ENCODE measurements at places on chromosomes 7 and 10.

DNA sequence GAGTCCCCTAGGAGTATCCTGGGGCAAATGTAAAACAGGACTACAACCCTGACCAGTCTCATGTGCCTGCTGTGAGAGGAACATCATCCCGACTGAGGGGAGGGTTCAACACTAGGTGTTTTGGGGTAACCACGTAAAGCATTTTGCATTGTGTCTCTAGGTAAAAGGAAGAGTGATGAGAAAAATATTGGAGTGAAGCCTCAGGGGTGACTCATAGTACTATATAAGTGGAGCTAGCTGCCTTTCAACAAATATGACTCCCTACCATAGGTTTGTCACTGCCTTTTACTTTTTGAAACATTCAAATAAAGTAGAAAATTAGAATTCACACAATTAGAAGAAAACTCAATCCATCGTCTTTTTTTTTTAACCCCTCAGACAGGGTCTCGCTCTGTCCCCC lies 2.6 kb upstream of the CAMK2G start:
- DNase-seq, result no peak

- peak; percentile 79 for DNase-seq
Observed at GRCh38 chr10:11178606-11179515, 161.2 kb downstream of the CELF2 start.

DNA sequence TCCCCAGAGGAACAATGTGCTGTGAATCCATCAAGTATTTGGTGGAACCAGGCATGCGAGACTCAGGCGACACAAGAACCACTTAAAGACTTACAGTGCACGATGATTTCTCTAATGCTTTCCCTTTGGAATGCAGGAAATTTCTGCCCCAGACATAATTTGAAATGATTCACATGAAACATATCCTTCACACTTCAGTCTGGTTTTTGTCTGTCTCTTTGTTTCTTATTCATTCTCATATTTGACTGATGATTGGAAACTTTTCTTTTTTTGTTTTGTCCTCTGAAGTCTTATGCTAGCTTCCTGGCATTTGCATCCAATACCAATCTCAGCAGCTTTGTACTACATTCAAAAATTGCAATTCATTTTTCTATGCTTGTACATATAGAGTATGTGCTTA lies 502.8 kb downstream of the PHTF2 start:
- no peak for DNase-seq

DNA sequence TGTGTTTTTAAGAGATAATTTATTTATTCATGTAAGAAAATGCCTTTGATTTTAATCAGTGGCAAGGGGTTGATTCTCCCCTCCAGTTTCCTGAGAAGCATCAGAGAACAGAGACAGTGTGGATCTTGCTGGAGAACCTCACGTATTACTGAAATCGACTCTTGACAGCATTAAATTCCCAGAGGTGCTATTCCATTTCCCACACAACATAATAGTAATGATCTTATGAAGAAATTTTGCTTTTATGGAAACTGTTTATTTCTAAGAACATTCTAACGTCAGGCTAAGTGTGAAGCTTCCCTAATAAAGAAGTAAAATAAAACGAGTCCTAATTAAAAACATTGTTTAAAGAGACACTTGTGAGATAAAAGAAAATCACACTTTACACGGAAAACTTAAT lies 293.1 kb upstream of the NRP1 start:
- DNase-seq, result no peak

- DNase-seq, result no peak
Observed at GRCh38 chr10:114603303-114603702, 54.8 kb downstream of the ABLIM1 start.

GRCh38 chr7:1238450-1238882 lies 5.8 kb downstream of the UNCX start:
- DNase-seq, result no peak

DNA sequence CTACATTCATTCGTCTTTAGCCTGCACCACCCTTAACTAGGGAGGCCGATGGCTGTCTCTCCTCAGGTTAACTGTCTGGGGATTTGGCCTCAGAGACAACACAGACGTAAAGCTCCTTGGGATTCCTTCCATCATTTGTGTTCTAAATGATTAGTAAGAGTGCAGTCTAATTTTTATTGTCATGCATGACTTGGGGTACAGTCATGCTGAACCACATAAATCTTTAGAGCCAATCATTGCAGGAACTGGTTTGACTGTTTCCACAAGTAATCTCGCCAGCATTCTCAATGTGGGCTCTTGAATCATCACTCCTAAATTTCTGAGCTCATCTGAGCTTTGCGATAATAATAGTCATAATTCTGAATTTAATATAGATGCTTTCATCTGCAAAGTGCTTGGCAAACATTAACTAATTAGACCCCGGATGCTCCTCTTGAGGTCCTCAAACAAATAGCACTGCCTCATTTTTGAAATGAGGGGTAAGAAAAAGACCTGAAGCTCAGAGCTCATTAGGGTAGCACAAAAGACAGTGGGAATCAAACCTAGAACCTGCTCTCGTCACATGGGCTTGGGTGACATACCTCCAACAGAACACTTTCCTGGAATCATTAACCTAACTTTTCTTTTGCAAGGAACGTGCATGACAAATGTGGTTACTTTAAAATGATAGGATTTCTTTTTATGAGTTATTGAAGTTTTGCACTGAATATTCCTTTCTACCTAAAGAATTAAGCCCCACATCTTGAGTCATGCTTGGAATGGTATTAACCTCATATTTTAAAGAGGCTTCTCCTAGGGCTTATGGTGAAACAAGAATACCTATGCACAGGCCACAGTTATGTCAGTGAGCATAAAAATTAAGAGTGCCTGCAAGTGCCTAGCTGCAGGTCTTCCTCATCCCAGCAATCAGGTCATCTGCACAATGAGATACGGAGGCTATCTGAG lies 118.9 kb upstream of the NRP1 start:
- DNase-seq, result no peak

DNA sequence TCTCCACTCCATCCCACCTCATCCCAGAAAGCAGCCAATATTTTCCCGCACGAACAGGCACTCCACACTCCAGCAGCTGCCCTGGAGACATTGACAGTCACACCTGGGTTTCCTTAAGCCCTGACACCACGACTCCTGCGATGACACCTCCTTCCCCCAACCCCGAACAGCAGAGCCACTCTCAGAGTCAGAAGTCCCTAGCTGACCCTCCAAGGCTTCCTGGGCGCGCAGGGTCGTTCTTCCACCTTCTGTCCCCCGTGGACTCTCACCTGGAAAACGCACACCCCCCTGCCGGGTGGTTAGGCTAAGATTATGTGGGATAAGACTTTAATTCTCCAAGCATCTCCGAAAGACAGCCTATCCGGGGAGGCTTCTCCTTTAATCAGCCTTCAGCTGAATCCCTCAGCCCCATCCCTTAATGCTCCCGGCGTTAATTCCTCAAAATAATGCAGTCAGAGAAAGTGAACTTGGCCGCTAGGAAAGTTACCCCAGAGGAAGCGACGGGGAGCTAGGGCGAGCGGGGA lies 1.1 kb downstream of the DENND11 start:
- DNase-seq, result no peak

GRCh38 chr10:8315619-8316021 lies 261.1 kb downstream of the GATA3 start:
- DNase-seq, result no peak

- no peak for DNase-seq
Observed at GRCh38 chr7:137213744-137214143, 129.8 kb downstream of the PTN start.

DNA sequence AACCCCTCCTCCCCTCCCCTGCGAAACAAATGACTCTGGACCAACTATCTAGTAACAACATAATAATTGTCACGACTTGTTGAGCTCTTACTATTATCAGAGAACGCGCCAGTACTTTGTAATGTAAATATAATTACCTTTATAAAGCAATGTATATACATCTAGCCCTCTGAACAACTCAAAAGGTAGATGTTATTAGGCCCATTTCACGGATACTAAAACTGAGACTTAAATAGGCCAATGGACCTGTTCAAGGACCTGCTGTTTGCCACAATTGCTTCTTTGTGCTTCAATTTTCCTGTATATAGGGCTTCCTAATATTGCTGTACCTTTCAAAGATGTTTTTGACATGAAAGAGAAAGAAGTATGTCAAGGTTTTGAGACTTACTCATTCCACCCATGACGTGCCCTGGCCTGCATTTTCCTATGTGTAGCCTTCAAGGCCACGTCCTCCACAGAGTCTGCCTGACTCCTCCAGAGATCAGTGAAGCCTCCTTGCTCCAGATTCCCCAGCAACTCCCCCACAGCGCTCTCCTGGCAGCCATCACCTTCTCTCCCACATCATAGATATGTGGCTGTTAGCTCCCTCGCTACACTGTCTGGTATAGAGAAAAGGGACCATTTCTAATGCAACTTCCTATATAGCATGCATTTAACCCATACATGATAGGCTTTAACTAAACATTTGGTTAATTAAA lies 156.6 kb downstream of the SKIDA1 start:
- DNase-seq, result no peak

- DNase-seq, result no peak
Observed at GRCh38 chr7:154858836-154859537, 143.9 kb downstream of the PAXIP1 start.

- no peak for DNase-seq
Observed at GRCh38 chr7:130286881-130287280, 6.1 kb upstream of the CPA4 start.

DNA sequence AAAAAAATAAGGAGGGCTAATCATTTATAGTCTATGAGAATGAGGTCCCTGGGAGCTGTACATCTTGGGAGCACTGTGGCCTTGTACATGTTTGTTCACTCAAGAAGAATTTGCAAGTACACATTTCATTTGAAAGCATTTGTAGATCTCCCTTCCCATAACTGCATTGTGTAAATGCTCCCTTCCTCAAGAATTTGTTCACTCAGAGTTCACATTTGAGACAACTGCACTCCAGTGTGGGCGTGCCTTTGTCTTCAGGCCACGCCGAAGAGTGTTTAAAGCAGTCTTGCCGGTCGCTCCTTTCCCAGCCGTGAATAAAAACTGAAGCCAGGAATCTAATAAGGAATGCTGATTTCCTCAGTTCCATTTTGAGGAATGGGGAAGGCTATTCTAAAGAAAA lies 291.1 kb upstream of the LYZL1 start:
- DNase-seq, result no peak

DNA sequence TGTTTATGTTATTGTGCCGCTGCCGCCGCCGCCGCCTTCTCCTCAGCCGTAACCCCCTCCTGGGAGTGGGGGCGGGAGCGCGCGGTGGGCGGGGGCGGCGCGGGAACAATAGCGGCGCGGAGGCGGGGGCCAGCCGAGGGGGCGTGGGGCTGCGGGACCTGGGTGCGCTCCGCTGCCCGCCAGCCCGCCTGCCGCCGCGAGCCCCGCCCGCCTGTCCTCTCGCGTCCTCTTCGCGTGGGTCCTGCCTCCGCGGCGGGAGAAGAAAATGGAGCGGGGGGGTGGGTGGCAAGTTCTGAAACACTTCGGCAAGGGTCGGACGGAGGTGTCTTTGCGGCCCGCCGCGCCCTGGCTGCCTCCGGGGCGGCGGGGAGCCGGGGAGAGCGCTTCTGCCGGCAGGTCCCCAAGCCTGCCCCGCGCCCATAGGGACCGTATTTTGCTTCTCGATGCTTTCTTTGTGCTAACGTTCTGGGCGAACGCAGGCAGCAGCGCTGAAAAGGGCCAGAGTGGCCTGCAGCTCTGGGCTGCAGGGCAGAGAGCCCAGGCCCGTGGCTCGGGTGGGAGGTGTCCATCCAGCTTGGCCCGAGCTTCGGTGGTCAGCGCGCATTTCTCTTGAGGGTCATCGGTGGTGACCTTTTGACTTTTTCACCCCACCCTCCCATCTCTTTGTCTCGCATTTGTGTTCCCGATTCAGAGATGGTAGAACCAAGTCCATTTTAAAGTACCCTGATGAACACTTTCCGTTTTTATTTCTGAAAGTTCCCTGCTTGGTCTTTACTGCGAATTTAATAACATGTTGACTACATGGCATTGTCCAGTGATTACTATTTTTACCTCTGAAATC lies 613 bp downstream of the MAPK8 start:
- DNase-seq, result peak; percentile 55

DNA sequence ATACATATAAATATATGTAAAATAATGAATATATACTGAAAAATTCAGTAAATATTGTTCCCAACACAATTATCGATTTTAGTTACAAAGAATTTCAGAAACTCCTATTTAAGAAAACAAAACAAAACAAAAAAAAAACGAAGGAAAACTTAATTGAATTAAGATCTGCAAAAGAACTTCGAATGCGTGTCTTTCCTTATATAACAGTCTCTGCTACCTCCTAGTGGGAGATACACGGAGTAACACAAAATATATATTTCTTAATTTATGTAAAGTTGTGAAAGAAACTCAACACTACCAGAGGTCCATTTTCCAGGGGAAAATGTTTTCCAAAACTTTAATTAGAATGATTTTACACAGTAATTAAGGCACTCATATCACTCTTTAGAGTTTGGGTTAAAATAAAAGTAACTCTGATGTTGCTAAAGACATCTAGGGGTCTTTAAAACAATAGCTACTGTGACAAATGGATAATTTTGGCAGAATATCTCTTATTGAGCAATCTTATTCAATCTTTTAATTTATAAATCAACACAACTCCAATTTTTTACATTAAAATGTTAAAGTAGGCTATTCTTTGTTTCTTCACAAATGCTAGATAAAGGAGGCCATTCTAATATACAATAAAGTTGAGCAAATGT lies 41.6 kb downstream of the NEBL start:
- no peak for DNase-seq

DNA sequence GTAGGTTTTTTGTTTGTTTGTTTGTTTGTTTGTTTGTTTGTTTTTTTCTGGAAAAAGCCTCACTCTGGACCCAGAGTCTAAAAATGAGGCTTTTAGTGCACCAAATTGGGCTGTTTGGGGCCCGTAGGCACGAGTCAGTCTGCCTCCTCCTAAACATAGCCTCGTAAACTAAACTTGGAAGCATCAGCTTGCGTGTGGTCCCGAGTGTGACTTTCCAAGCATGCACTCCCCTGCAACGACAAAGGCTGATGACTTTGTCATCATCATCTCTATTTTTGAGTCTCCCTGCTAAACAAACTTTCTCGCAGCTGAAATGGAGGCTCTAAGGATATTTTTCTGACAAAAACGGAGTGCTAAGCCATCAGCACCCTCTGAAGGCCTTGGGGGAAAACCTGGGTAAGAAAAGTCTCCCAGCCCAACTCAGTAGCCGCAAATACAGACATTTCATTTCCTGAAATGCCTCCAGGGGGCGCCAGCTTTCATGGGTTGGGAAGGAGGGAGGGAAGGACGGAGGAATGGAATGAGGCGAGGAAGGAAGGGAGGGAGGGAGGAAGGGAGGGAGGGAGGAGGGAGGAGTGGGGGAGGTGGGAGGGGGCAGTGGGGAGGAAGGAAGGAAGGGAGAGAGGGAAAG lies 245.9 kb downstream of the KCNMA1 start:
- peak; percentile 51 for DNase-seq

- DNase-seq, result no peak
Observed at GRCh38 chr10:86497621-86498020, 24.0 kb downstream of the WAPL start.

- no peak for DNase-seq
Observed at GRCh38 chr7:9505516-9505915, 1072.1 kb downstream of the NXPH1 start.

- no peak for DNase-seq
Observed at GRCh38 chr7:47413526-47414341, 168.2 kb downstream of the TNS3 start.

DNA sequence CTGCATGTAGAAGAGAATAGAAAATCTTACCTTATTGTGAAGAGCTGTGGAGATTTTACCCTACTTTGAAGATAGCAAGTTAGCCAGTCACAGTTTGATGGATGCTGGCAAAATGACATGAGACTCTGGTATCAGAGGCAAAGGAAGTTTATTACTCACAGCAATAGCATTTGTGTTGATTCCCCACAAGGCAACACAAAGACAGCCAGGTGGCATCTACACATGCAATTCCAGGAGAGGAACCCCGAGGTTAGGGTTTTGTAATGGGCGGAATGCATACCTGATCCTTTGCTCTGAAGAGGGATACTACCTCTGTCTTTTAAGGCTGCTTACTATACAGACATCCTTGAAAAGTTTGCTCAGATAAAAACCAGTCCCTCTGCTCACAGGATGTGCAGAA lies 59.5 kb downstream of the AHR start:
- no peak for DNase-seq

Measured in GM10248 (cell line).